ENCODE measurements at places on chromosomes 4 and X.

DNA sequence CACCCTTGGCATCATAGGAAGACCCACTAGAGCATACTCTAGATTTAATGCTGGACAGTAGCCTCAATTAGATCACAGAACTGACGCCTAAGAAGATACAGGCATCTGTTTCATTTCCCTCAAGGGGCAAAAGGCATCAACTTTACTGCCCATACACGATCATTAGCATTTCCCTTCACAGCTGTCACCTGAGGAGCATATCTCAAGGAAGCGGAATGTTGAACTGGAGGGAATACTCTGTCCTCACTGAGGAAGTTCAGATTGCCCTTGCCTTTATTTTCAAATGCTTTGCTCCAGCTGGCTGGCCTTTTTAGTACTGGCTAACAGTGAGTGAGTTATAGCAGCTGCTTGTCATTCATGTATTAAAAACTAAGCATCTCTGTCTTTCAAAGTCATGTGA lies 508.4 kb upstream of the GALNT7 start:
- no peak for DNase-seq

DNA sequence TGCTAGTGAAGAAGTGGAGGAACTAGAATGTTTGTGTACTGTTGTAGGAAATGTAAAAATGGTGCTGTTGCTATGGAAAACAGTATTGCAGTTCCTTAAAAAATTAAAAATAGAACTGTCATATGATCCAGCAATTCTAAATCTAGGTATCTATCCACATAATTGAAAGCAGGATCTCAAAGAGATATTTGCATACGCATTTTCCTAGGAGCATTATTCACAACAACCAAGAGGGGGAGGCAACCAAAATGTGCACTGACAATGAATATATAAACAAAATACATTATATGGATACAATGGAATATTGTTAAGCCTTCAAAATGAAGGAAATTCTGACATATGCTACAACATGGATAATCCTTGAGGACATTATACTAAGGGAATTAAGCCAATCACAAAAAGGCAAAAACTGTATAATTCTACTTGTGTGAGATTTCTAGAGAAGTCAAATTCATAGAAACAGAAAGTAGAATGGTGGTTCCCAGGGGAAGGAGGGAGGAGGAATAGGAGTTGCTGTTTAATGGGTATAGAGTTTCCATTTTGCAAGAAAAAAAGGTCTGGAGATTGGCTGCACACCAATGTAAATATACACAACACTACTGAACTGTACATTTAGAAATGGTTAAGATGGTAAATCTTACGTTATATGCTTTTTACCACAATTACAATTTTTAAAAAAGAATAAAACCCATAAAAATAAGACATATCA lies 35.6 kb upstream of the KCNE5 start:
- no peak for DNase-seq

DNA sequence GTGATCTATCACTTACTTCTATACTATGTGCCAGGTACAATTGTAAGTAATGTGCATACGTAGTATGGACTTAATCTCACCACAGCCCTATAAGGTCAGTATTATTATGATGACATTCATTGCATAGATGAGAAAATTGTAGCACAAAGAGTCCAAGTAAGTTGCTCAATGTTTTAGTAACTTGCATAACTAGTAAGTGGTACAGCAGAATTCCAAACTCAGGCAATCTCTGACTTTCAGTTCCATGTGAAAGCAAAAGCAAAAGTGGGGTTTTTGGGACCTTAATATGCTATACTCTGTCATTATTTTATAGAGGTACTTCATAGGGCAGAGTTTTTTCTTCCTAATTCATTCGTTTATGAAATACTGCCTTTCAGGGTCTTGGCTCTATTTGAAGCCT lies 188.8 kb upstream of the VEGFC start:
- no peak for DNase-seq

GRCh38 chrX:40298069-40298468 lies 200.3 kb upstream of the BCOR start:
- DNase-seq = no peak

Measured in NK-92 treated with Interleukin-12 subunit alpha and Interleukin-12 subunit beta, amount 100 ng/mL, for 24 hours (cell line).